Activated CD4-positive, alpha-beta memory T cell treated with anti-CD3 and anti-CD28 coated beads for 36 hours (primary cell): ENCODE measurements at places on chromosomes 2 and 18.

- DNase-seq = no peak
Observed at GRCh38 chr2:210038078-210038477, 35.6 kb downstream of the RPE start.

GRCh38 chr18:53025247-53025646, 685.2 kb downstream of the DCC start:
- no peak for DNase-seq

GRCh38 chr2:190250421-190250820, 69.2 kb downstream of the HIBCH start:
- DNase-seq = no peak

GRCh38 chr2:58271826-58272225, 30.7 kb upstream of the FANCL start:
- DNase-seq = no peak

DNA sequence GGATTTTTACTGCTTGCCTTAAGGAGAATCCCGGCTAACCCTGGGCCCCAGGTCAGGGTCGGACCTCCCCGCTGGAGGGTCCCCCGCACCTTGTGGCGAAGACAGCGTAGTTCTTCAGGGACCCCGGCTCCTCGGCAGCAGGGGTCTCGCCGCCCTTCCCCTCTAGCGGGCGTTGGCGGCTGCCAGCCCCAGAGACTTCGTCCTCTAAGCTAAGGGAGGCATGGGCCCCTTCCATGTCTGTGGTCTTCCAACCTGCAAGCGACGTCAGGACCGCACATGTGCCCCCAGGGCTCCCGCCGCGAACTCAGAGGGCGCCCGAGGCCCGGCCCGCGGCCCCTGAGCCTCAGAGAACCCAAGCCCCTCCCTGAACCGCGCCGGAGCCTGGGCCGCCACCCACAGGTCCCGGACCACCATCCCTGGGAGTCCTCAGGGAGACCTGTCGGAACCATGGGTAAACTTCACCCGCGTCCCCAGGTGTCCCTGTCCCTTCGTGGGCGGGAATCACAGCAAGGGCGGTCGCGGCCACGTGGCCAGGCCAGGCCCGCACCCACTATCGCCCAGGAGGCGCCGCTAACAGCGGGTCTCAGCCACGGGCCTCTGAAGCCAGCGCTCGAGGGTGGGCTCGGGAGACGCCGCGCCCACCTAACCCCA, 562 bp downstream of the ANKMY1 start:
- DNase-seq = no peak

DNA sequence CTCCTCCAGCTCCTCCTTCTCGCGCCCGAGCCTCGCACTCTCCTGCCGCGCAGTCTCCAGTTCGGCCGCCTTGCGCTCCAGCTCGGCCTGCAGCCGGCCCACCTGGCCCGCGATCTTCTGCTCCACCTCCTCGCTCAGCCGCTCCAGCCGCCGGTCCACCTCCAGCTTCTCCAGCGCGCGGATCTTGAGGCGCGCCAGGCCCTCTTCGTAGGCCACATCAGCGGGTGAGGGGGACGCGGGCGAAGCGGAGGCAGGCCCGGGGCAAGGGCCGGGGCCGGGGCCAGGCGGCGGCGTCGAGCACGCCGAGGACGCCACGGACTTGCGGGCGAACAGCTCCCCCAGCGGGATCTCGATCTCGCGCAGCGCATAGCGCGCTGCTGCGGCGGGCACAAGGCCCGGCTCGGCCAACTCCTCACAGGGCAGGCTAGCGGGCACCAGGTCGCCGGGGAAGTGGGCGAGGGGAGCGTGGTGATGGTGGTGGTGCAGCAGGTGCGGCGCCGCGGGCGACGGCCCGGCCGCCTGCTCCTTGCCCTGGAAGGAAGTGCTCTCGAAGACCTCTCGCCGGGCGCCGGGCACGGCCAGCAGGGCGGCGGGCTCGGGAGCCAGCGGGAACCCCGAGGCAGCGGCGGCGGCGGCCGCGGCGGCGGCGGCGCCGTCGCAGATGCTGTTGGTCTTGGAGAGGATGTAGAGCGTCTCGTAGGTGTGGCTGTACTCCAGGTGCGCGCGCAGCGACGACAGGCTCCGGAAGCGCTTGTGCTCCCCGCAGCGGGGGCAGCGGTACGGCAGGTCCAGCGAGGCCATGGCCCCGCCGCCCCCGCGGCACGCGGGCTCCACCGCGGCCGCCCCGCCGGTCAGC, 15.2 kb downstream of the FBXO41 start:
- DNase-seq = peak; percentile 84

GRCh38 chr2:158499383-158499782, 42.6 kb downstream of the PKP4 start:
- no peak for DNase-seq

- DNase-seq = no peak
Observed at GRCh38 chr2:11652553-11652952, 17.4 kb downstream of the NTSR2 start.

DNA sequence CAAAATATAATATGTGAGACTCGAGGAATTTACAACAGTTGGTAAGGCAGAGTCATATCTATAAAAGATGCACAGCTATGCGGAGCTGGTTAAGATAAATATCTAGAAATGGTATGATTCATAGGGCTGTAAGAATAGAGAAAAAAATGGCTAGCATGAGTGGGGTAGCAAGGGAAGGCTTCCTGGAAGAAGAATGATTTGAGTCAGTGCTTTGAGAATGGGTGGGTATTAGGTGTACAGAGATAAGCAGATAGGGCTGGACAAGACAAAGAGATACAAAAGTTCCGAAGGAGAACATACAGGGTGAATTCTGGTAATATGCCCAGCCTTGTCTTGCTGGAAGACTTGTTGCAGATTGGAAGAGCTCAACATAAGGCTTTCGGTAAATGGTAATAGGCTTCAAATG, 291.5 kb upstream of the CCDC68 start:
- DNase-seq = no peak

- DNase-seq = no peak
Observed at GRCh38 chr18:41809652-41810051, 145.4 kb upstream of the PIK3C3 start.

DNA sequence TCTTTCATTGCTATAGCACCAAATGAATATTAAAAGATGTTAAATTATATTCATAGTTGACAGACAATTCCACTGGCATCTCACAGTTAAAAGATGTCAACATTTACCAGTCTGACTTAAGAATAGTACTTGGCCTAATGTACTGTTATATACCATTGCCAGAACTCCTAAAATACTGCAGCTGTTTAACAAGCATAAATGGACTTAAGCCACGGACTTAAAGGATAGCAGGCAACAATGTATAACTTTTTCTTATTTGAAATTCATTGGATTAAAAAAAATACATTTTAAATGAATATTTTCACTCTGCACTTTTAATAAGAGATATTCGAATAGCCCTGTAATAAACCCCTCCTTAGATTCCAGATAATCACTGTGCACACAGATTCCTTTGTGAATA, 3.8 kb downstream of the TCF4 start:
- DNase-seq = no peak

- no peak for DNase-seq
Observed at GRCh38 chr18:67845035-67845434, 328.5 kb upstream of the DSEL start.

GRCh38 chr2:101157272-101157671, 6.1 kb upstream of the TBC1D8 start:
- peak; percentile 18 for DNase-seq

- DNase-seq = no peak
Observed at GRCh38 chr2:27847333-27847732, 42.9 kb downstream of the RBKS start.

DNA sequence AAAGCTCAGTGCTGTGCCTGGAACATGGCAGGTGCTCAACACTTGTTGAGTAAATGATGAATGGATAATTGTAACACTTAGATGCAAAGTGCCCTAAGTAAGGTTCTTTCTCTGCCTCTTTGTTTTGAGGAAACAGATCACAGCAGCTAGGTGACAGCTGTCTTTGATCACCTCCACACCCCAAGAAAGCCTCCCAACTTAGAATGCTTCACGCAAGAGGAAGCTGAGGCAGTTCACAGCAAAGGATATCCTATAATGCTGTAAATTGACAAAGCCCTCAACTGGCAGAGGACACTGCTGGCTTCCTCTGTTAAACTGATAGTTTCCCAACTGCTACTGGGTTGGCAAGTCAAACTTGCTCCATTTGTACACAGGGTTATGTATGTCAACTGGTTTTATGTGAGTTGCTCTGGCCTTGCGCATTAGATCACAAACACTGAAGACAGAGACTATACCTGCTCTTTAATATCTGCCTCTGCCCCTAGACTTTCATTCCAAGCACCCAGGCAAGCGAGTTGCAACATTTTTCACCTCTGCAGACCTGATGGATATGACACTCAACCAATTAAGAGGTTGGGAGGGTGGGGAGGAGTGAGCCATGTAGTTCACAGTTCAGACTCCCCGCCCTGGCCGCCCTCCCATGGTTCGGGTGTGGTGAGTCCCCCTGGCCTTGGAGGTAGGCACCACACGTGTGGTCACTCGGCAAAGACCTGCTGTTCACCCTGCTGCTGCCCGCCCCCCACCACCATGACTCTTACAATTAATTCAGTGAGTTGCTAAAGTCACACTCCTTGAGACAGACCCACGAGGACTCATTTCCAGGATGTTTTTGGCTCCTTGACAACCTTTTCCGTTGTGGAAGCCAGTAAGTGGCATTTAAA, 4.8 kb upstream of the MALL start:
- DNase-seq = no peak

- DNase-seq = no peak
Observed at GRCh38 chr2:7030810-7031209, 113.6 kb downstream of the RNF144A start.

GRCh38 chr2:27249891-27250651, 12.8 kb downstream of the SLC30A3 start:
- DNase-seq = peak; percentile 77

DNA sequence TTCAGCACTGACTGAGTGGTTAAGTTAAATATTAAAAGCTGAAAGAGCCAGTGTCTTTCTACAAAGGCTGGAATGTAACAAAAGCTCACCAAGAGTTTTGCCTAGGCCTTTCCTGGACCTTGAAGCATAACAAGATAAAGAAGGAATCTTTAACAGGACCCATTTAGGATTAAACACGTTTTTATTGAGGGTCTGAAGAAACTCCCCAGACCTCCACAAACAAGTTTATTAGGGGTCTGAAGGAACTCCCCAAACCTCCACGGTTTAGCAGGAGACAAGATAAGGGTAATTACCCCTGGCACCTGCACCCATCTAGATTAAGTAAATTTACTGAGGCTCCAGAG, 104.0 kb downstream of the ACAA2 start:
- DNase-seq = no peak

DNA sequence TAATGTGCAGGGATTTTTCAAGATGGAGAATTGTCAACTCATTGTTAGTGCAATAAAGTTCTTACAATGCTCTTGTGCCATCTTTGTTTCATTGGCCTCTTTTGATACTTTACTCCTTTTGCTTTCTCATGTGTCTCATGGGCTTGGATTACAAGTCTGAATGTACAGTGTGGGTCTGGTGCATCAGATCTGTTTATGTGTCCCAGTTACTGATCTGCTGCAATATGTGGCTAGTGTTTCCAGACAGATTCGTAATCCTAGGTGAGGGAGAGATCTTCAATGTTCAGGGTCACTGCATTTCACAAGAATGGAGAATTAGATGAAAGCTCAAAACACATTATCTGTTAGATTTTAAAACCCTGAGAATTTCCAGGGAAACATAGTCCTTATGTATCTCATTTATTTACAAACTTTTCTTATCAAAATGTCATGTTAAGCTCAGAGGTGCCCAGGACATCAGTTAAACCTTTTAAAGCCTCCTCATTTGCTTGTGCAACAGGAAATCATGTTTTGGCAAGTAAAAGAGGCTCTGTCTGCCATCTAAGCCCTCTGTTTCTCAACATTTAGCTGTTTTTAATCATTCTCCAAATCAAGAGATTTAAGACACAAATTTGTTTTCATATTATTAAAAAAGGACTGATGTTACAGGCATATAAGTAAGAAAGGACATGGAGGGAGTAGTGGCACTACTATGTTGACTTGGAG, 108.1 kb downstream of the NUP35 start:
- no peak for DNase-seq

- no peak for DNase-seq
Observed at GRCh38 chr2:100240386-100240785, 81.9 kb downstream of the LONRF2 start.
